ENCODE measurements at places on chromosomes 13 and 19.
A peak's percentile ranks its signal among the peaks of the same experiment; 100 is the strongest.

DNA sequence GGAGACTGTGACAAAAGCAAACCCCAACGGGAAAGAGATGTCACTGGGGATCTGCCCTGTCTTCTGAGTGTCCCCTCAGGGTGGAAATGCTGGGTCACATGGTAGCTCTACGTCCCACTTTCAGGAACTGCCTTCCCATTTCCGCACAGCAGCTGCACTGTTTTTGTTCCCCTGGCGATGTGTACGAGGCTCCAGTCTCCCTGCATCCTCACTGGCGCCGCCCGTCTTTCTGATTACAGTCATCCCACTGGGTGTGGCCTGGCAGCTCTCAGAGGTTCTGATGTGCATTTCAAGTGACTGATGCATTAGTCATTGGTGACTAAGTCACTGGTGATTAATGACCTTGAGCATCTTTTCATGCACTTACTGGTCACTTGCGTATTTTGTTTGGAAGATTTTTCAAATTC, 21.2 kb downstream of the PCID2 start:
- no peak for DNase-seq

- DNase-seq, result no peak
These were observed 6.1 kb downstream of the RANBP3 start for GRCh38 chr19:5971714-5972354.

DNA sequence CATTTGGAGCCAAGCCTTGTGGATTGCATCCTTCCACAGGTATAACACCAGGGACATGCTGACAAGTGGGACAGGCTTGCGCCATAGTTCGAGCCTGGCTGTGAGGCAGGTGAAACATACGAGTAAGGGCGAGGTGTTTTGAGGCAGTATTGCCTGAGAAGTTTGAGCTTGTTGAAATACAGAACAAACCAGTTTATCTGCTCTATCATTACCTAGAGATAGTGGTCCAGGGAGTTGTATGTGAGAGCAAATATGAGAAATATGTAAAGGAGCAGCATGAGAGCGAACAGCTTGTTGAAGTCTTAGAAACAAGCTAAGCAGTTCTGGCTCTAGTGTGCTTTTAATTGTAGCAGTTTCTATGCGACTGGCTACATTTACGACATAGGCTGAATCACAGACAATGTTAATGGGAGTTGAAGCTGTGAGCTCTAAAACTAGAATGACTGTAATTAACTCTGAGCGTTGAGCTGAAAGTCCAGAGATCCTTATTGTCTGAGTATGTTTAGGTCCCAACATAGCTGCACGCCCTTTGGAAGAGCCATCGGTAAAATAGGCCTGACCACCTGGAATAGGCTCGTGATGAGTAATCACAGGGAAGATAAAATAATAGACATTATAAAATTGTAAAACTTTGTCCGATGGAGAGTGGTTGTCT, 8.2 kb downstream of the ZNF439 start:
- DNase-seq, result no peak

GRCh38 chr13:61592489-61592888, 176.8 kb upstream of the PCDH20 start:
- DNase-seq, result no peak

- DNase-seq, result no peak
These were observed 4.4 kb upstream of the CYP4F2 start for GRCh38 chr19:15902254-15902653.

- DNase-seq, result no peak
These were observed 1.2 kb downstream of the NUDT15 start for GRCh38 chr13:48038761-48039160.

- peak; percentile 78 for DNase-seq
These were observed 80.0 kb upstream of the GPR183 start for GRCh38 chr13:99386911-99387788.

GRCh38 chr13:72523593-72523992, 203.8 kb downstream of the MZT1 start:
- no peak for DNase-seq

DNA sequence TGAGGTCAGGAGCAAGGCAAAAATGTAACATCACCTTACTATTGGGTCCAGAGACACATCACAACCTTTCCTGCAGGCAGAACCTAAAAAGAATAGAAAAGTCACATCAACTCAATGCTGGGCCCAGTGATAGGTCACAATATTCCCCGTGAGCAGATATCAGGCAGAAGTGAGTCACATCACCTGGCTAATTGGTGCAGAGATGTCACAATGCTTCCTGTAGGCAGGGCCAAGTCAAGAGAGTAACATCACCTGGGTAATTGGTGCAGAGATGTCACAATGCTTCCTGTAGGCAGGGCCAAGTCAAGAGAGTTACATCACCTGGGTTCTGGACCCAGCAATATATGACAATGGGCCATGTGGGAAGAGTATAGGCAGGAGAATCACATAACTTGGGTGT, 63.4 kb downstream of the ZNF726 start:
- DNase-seq, result no peak

DNA sequence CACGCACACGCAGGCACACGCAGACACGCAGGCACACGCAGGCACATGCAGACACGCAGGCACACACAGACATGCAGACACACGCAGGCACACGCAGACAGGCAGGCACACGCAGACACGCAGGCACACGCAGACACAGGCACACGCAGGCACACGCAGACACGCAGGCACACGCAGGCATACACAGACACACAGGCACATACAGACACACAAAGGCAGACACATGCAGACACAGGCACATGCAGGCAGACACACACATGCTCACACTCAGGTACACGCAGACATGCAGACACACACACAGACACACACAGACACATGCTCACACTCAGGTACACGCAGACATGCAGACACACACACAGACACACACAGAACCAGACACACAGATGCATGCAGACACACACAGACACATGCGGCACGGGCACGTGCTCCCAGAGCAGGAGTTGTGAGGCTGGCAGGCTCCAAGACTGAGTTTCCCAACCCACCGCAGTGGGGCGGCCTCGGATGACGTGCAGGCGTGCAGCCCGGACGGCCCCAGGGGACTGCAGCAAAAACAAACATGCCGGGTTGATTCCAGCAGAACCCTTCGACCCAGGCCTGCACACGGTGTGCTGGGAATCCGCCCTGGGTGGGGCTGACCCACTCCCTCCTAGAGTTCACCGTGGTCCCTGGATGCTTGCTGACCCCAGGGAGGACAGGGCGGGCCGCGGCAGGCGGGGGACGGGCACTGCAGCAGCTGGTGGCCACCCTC, 100.0 kb downstream of the GADD45B start:
- no peak for DNase-seq

Measured in NCI-H526 (cell line).